EH (cell line): ENCODE measurements at places on chromosomes 11 and 22.

- peak; percentile 97 for DNase-seq
These were observed at the start of gene SLC39A13 for GRCh38 chr11:47407746-47408590. Gene SLC39A13 (plus strand): TSS chr11:47408590. CDS start chr11:47410095, 1,505 bp downstream.

DNA sequence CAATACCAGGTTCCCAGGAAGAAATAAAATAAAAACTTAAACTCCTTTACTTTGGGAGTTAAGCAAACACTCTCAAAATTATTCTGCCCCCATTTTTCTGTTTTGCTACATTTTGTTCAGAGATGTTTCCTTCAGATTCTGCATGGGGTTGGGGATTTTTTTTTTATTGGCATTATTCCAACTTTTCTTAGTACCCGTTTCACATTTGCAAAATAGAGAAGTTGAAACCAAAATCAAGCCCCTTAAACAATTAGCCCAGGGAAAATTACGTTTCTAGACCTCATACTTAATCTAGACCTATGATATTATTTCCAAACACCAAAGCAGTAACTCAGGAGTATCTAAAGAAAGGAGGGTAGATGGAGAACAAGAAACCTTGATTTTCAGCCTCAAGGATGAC, 20.6 kb upstream of the MS4A7 start:
- no peak for DNase-seq

DNA sequence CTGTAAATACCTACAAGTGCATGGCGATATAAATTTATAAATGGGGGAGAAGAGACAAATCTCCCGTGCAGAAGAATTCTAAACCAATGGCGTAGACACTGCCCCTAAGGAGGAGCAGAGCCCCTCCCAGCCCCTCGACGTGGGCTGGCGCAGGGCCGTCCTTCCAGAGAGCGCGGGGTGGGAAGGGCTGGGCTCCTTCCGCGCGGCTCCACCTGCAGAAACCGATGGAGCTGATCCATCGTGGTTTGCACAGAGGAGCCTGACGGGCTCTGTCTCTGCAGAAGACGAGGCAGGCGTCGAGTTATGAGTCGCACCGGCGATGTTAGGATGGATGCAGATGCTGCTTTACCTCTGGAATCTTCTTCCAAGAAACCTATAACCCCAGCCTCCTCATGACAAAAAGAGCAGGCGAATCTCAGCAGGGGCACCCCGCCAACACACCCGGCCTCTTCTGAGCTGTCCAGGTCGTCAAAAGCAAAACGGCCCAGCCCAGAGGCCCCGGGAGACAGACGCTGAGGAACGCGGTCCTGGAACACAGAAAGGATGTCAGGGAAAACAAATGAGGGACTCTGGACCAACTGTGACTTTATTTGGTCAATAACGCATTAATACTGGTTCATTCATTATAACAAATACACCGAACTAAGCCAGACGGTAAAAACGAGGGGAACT, 11.0 kb upstream of the B4GALNT4 start:
- DNase-seq = no peak

- no peak for DNase-seq
These were observed 45.8 kb downstream of the NCAM1 start for GRCh38 chr11:113006896-113007445.

DNA sequence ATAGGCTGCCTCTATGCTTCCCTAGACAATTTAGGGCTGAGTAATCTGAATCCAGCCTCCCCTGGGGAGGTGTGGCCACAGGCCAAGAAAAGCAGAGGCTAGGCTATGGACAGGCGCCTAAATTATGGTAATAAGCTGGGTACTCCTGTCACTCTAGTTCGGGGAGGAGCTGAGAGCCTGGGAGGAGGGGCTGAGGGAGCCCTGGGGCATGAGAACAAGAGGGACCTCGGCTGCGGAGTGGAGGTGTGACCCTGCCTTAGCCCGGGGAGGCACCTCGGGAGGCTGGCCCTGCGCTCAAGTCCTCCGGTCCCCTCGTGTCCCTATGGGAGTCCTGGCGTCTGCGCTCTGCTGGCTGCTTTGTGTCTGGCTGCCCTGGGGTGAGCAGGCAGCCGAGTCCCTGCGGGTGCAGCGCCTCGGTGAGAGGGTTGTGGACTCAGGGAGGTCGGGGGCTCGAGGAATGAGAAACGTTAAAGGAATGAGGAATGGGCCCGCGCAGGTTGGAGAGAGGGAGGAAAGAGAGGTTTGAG, at the start of gene OTOG:
Gene OTOG, plus strand, starts transcription at position 209 of the 527 bp plus-strand sequence. Its CDS starts 114 bp downstream, at position 323.
- peak; percentile 23 for DNase-seq

- DNase-seq = no peak
These were observed 9.5 kb upstream of the OOSP4A start for GRCh38 chr11:59954219-59954847.
